Natural killer cell (primary cell): ENCODE measurements at places on chromosomes 2 and 18. TPM values are rescaled to one million over a fixed set of nuclear protein-coding genes. Genes with fewer than 3 reads are reported as not detected.

DNA sequence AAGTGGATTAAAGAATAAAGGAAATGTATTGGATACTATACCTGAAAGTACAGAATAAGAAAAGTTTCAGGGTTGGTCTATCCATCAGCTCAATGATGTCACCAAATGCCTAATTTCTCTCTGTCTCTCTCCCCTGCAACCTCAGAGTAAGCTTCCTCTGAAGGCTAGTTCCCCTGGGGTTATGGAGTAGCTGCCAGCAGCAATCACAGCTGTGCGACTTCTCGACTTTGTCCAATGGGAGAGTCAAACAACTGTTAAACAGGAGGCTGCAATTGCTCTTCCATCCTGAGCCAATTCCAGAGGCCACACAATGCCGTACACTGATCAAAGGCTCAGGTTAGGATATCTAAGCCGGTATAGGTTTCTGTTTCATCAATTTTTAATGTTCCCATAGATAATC lies 95.3 kb upstream of the FANCL start:
- DNase-seq: no peak
- no peak overlapping the region for H3K4me3 ChIP-seq
- H3K4me1 ChIP-seq: no peaks in the 10 kb centered on the region
- no peaks in the 10 kb centered on the region for H3K27me3 ChIP-seq

DNA sequence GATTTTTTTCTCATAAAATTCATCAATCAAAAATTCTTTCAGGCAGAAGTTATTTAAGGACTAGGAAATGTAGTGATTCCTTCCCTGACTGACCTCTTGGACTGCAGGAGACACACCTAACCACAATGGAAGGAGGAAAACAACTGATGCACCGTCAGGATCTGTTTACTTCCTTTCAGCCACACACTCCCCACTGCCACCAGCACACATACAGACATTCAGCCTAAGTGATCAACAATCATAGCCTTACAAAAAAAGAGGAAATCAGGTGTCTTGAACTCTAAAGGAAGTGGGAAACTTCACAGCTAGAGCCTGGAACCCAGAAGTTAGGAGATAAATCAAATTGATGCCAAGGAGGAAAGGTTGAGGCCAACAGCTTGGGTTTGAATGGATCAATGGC lies 213.5 kb upstream of the ACVR2A start:
- no peak for DNase-seq
- H3K27me3 ChIP-seq: no peaks in the 10 kb centered on the region
- no peaks in the 10 kb centered on the region for H3K36me3 ChIP-seq
- no peak overlapping the region for H3K27ac ChIP-seq
- no peaks in the 10 kb centered on the region for H3K4me1 ChIP-seq

DNA sequence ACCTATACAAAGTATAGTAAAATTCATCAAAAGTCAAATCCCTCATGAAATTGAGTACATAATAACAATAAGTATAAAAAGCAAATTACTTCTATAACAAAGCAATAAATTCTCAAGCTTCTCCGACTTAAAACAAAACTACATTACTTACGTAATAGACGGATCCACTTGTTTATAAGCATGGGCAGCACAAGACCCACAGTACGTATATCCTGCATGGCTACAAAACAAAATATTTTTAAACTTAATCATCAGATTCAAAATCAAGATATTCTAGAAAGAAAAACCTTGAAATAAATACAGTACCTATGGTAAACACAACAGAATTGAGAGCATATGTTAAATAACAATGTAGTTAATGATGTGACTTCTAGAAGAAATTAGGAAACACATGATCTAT lies 78.9 kb downstream of the MEMO1 start:
- no peak for DNase-seq
- H3K27me3 ChIP-seq: no peaks in the 10 kb centered on the region
- H3K27ac ChIP-seq: no peak overlapping the region
- no peak overlapping the region for H3K4me3 ChIP-seq

TMEM185B gene
- 19.9 TPM for total RNA-seq

CRYGA gene
- total RNA-seq: not detected

DNA sequence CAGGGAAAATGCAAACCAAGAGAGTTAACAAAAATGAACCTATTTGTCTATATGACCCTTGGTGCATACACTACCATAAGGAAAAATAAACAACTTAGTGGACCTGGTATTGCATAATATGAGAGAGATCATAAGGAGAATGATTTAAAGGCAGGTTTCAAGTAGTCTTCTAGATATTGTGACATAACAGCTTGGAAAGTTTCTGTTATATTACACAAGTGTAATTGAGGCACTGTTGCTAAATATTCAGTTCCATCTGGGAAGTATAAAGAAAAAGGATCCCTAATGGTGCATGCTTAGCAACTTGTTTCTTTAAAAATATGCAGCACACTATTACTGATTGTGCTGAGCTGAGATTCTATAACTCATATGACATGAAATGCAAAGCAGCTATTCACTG lies 252.2 kb upstream of the SPHKAP start:
- no peak overlapping the region for H3K4me3 ChIP-seq
- no peaks in the 10 kb centered on the region for H3K4me1 ChIP-seq
- H3K27me3 ChIP-seq: no peaks in the 10 kb centered on the region
- no peak overlapping the region for H3K27ac ChIP-seq

DNA sequence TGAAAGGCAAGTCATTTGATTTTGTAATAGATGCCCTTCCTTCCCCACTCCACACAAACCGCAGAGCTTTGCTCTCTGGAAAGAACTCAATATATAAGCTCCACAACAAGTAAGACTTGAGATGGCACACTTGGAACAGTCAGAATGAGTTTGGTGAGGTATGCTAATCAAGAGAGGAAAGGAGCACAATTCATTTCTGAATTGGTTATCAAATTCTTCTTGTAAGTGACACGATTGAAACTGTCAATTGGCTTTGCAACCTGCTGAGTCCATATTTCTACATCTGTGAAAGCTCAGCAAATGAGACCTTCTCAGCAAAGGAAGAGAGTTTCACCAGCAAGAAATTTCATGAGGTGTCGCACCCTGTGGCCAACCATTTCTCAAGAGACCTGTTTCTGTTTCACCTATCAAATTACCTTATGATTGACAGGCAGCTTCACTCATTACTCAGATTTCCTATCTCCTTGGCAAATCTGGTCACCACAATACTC lies 19.1 kb downstream of the CTLA4 start:
- H3K36me3 ChIP-seq: no peaks in the 10 kb centered on the region
- no peak for DNase-seq
- H3K27ac ChIP-seq: no peak overlapping the region

DNA sequence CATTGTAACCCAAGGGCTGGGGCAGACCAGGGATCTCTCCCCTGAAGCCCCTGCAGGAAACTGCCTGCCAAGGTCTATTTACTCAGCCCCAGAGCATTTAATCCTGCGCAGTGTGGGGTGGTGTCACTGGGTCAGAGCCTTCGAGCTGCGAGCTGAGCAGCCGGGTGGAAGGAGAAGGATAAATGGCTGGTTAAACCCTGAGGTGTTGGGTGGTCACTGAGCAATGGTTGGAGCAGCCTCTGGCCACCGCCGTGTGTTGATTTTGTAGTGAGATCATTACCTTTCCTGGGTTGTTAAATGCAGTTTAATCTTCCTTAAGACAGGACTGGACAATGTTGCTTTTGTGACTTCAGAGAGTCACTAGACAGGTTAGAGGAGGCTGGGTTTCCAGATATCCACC lies 98.1 kb downstream of the SETBP1 start:
- no peak overlapping the region for H3K27ac ChIP-seq
- H3K36me3 ChIP-seq: no peaks in the 10 kb centered on the region
- no peak for DNase-seq

- no peaks in the 10 kb centered on the region for H3K4me1 ChIP-seq
- H3K36me3 ChIP-seq: no peaks in the 10 kb centered on the region
- no peak overlapping the region for H3K4me3 ChIP-seq
- H3K27me3 ChIP-seq: no peaks in the 10 kb centered on the region
- H3K27ac ChIP-seq: no peak overlapping the region
- no peak for DNase-seq
Observed at GRCh38 chr2:160054984-160055725, 7.3 kb downstream of the PLA2R1 start.

VWC2L gene
- total RNA-seq: not detected

MEP1B gene
- total RNA-seq: not detected

- no peak overlapping the region for H3K4me3 ChIP-seq
- no peaks in the 10 kb centered on the region for H3K4me1 ChIP-seq
- peaks cover 77% of the 10 kb centered on the region for H3K36me3 ChIP-seq
- H3K27ac ChIP-seq: no peak overlapping the region
- H3K27me3 ChIP-seq: no peaks in the 10 kb centered on the region
Observed at GRCh38 chr2:26203906-26204305, 31.0 kb downstream of the GAREM2 start.

SLC4A3 gene
- 0.15 TPM for total RNA-seq

- no peaks in the 10 kb centered on the region for H3K36me3 ChIP-seq
- DNase-seq: no peak
- H3K4me1 ChIP-seq: no peaks in the 10 kb centered on the region
- no peak overlapping the region for H3K4me3 ChIP-seq
Observed at GRCh38 chr2:176392744-176393414, 123.6 kb downstream of the MTX2 start.

CAPN13 gene
- not detected for total RNA-seq

LINC00305 gene
- not detected for total RNA-seq

- no peaks in the 10 kb centered on the region for H3K27me3 ChIP-seq
- no peaks in the 10 kb centered on the region for H3K36me3 ChIP-seq
- H3K27ac ChIP-seq: no peak overlapping the region
- no peak for DNase-seq
- no peaks in the 10 kb centered on the region for H3K4me1 ChIP-seq
Observed at GRCh38 chr18:30406728-30407127, 635.8 kb downstream of the DSC3 start.

REG3G gene
- total RNA-seq: not detected

UBR3 gene
- 40.8 TPM for total RNA-seq

DNA sequence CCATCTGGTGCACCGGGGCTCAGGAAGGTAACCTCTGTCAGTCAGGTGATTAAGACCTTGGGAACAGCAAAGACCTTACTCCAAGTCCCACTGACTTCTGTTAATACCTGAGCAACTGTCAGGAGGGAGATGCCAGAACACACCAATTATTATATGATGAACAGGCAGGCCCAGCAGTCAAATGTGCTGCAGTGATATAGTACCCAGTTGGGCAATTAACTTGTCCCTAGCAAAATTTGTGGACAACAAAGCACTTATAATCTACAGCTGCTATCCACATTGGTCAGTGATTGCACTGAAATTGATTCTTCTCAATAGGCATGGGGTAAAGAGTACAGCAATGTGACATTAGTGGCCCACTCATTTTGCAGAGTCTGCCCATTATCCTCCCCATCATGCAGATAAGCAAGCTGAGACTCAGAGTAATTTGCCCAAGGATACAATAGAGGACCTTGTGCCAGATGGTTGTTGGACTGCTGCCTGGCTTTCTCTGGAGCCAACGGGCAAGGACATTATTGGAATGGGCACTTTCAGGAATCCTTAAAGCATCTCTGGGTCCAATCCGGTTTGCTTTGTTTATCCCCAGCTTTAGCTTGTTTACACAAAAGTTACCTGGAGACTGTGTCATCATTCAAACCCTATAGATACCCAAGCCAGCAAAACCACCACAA lies 147.6 kb downstream of the CCBE1 start:
- no peaks in the 10 kb centered on the region for H3K36me3 ChIP-seq
- H3K27ac ChIP-seq: no peak overlapping the region
- DNase-seq: no peak
- no peaks in the 10 kb centered on the region for H3K27me3 ChIP-seq
- H3K4me3 ChIP-seq: no peak overlapping the region
- no peaks in the 10 kb centered on the region for H3K4me1 ChIP-seq

DNA sequence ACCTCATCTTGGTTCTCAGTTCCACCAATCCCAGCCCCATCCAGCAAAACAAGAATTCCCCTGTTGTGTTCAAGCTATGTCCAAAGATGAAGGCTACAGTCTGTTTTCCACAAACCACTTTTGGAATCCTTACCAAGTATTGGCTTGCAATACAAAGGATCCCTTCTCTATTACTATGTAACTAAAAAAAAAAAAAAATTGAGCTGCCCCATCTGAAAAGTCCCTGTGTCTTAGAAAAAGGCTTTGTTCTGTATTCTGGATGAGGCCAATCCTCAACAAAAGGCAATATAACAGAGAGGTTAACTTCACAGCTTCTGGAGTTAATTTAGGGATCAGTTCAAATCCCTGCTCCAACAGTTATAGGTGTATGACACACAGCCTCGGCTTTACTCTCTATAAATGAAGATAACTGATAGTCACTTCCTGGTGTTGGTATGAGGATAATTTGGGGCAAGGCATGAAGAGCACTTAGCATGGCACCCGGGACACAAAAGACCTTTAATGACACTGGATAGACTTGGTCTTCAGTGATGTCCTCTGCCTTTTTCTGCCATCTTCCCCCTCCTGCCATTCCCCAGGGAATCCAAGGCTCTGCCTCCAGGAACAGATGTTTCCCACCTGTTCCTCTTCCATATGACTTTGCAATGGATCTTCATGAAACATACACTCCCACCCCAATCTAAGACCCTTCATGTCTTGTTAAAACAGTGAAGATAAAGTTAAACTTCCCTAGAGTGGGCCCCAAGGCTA lies 61.2 kb upstream of the ATL2 start:
- H3K4me1 ChIP-seq: no peaks in the 10 kb centered on the region
- H3K4me3 ChIP-seq: no peak overlapping the region

AGPS gene
- 36.0 TPM for total RNA-seq

DNA sequence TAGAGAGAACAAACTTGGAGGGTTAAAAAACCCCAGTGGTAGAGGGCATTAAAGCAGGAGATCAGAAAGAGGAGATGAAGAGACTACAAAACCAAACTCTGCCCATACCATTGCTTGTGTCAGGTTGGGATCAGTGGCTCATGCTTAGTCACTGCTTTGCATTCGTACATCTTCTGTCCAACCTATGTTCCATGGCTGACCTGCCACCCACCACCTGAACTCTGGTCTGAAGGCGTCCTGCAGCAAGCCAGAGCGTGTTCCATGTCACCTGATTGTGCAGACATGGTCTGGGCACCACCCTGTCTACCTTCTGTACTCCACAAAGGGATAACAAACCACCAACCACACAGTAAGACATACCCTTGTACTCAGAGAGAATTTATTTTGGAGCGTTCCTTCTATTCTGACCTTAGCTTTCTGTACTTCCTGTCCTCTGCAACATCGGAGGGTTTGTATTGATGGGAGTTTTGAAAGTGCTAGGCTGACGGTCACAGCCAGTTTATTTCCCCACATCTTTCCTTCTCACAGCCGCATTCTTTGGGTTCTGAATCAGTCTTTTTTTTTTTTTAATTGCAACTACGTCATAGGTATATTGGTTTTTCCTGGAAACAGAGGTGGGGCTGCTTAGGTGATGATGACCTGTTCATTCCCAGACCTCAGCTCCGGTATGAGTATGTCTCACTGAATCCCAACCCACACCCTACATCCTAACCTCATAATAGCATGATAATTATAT lies 88.3 kb downstream of the SOWAHC start:
- no peak overlapping the region for H3K4me3 ChIP-seq
- DNase-seq: no peak
- no peaks in the 10 kb centered on the region for H3K27me3 ChIP-seq
- no peak overlapping the region for H3K27ac ChIP-seq
- H3K4me1 ChIP-seq: no peaks in the 10 kb centered on the region
- H3K36me3 ChIP-seq: no peaks in the 10 kb centered on the region

DES gene
- not detected for total RNA-seq

GRCh38 chr2:223019987-223020717 lies 31.8 kb upstream of the KCNE4 start:
- no peak overlapping the region for H3K4me3 ChIP-seq
- no peaks in the 10 kb centered on the region for H3K27me3 ChIP-seq
- no peaks in the 10 kb centered on the region for H3K36me3 ChIP-seq
- DNase-seq: no peak
- no peaks in the 10 kb centered on the region for H3K4me1 ChIP-seq

- no peaks in the 10 kb centered on the region for H3K36me3 ChIP-seq
- no peak for DNase-seq
- no peak overlapping the region for H3K4me3 ChIP-seq
- no peaks in the 10 kb centered on the region for H3K4me1 ChIP-seq
- no peak overlapping the region for H3K27ac ChIP-seq
Observed at GRCh38 chr2:76642129-76642528, 880.0 kb downstream of the LRRTM4 start.
